H1 (cell line): ENCODE measurements at places on chromosomes 4 and X. TPM values are rescaled to one million over a fixed set of nuclear protein-coding genes. Genes with fewer than 3 reads are reported as not detected.

DNA sequence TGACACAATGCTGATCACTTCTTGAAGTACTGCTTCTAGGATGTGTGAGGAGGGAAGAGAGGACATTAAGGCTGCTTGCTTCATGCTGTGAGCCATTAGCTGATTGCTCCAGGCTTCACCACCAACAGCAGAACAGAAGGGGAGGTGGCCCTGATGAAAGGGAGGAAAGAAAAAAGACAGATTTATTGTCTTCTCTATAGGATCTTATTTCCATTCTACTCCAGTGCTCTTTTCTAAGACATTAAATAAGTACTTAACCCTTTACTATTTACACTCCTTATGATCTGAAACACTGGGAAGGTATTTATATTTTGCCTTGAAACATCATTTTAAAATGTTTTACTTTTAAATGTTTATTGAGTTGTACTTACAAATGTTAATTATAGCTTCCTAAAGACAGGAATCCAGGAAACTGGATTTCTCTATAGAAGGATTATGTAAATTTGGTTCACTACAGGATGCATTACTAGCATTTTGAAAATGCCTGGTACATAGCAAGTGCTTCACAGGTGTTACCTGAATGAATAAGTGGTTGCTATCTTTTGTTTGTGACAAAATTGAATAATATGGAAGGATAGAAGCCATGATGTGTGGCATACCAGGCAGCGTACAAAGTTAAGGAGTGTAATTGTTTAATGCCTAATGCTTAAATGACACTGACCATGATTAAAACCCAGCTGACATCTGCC lies 680.9 kb upstream of the ATOH1 start:
- no peaks in the 10 kb centered on the region for H3K36me3 ChIP-seq
- no peak for DNase-seq
- no peak overlapping the region for H3K4me3 ChIP-seq
- no peaks in the 10 kb centered on the region for H3K27me3 ChIP-seq
- peaks cover 14% of the 10 kb centered on the region for H3K4me1 ChIP-seq

The ELMOD2 gene
- polyA plus RNA-seq = 3.4 and 6.6 TPM in 2 replicates

DNA sequence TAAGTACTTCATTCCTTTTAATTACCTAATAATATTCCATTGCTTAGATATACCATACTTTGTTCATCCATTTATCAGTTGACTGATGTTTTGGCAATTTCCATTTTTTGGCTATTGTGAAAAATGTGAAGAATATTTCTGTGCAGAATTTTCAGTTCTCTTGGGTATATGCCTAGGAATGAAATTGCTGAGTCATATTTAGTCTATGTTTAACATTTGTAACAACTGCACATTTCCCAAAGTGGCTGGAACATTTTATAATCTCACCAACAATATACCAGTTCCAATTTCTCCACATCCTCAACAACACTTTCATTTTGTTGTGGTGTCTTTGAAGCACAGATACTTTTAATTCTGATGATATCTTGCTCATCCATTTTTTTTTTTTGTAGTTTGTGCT lies 215.5 kb downstream of the PDGFC start:
- H3K4me3 ChIP-seq = no peak overlapping the region
- H3K27ac ChIP-seq = no peak overlapping the region
- H3K27me3 ChIP-seq = no peaks in the 10 kb centered on the region
- DNase-seq = no peak
- H3K4me1 ChIP-seq = no peaks in the 10 kb centered on the region

The CXCL13 gene
- polyA plus RNA-seq = not detected in 2 replicates

GRCh38 chrX:57821703-57822387 lies 88.4 kb downstream of the ZXDA start:
- no peak overlapping the region for H3K4me3 ChIP-seq
- DNase-seq = no peak
- no peaks in the 10 kb centered on the region for H3K4me1 ChIP-seq
- H3K36me3 ChIP-seq = no peaks in the 10 kb centered on the region
- H3K27ac ChIP-seq = no peak overlapping the region

DNA sequence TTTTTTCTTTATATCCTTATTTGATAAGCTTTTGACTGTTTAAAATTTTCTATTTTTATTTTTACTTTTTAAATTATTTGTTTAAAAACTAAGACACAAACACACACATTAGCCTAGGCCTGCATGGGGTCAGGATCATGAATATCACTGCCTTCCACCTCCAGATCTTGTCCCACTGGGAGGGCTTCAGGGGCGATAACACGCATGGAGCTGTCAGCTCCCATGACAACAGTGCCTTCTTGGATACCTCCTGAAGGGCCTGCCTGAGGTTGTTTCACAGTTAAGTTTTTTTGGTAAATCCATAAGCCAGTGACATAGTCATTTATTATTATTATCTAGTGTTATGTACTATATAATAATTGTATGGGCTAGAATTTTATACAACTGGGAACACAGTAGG lies 85.4 kb upstream of the FAT1 start:
- DNase-seq = no peak
- no peaks in the 10 kb centered on the region for H3K4me1 ChIP-seq
- no peak overlapping the region for H3K4me3 ChIP-seq
- H3K36me3 ChIP-seq = no peaks in the 10 kb centered on the region
- no peak overlapping the region for H3K27ac ChIP-seq
- H3K27me3 ChIP-seq = no peaks in the 10 kb centered on the region

DNA sequence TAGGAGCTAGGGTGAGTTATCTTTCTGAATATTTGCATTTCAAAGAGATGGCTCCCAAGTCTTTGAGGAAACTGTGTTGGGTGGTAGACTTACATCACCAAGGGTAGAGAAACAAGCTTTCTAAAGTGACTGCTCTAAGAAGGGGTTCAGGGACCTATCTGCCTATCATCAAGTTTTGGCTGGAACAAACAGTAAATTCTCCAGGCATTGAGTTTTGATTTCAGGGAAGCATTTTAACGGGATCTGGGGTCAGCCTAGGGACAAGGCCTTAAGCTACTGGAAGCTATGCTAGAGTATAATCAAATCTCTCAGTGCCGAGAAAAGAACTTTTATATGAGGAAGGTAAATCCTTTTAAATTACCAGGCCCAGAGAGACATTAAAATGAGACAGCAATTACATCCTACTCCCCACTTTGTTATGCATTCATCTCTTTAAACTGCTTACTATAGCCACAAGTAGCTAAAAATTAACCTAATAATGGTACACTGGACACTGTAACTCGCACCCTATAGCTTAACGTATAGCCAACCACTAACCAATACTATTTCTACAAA lies 2.0 kb upstream of the NUDT9 start:
- H3K4me1 ChIP-seq = peaks cover 8% of the 10 kb centered on the region
- no peak overlapping the region for H3K27ac ChIP-seq
- H3K27me3 ChIP-seq = no peaks in the 10 kb centered on the region
- H3K4me3 ChIP-seq = no peak overlapping the region
- DNase-seq = no peak
- no peaks in the 10 kb centered on the region for H3K36me3 ChIP-seq

- no peak overlapping the region for H3K27ac ChIP-seq
- DNase-seq = no peak
- H3K36me3 ChIP-seq = no peaks in the 10 kb centered on the region
- H3K4me1 ChIP-seq = no peaks in the 10 kb centered on the region
Measured at GRCh38 chr4:145302725-145303124, 122.3 kb upstream of the OTUD4 start.

DNA sequence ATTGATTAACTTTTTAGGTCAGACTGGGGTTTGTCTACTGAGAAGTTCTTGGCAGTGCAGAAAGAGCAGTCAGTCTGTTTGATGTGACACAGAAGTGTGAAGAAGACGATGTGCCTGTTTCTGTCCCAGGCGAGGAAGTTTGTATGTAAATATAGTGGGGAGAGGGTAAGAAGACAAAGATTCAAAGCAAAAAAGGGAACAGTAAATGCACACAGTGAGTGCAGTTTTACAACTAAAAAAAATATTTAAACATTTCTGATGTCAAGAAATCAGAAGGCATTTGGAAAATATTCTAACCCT lies 264.9 kb downstream of the RAPGEF2 start:
- H3K27me3 ChIP-seq = no peaks in the 10 kb centered on the region
- H3K27ac ChIP-seq = no peak overlapping the region
- no peaks in the 10 kb centered on the region for H3K4me1 ChIP-seq
- no peak overlapping the region for H3K4me3 ChIP-seq
- no peak for DNase-seq

The CLGN gene
- polyA plus RNA-seq = 0.63 and 1.7 TPM in 2 replicates

- H3K4me3 ChIP-seq = no peak overlapping the region
- H3K4me1 ChIP-seq = no peaks in the 10 kb centered on the region
- H3K36me3 ChIP-seq = no peaks in the 10 kb centered on the region
- H3K27me3 ChIP-seq = no peaks in the 10 kb centered on the region
Measured at GRCh38 chr4:100391863-100392262, 126.0 kb downstream of the EMCN start.

GRCh38 chrX:120517936-120518335 lies 42.8 kb downstream of the CUL4B start:
- H3K27ac ChIP-seq = no peak overlapping the region
- H3K36me3 ChIP-seq = no peaks in the 10 kb centered on the region
- H3K27me3 ChIP-seq = no peaks in the 10 kb centered on the region
- H3K4me3 ChIP-seq = no peak overlapping the region
- no peaks in the 10 kb centered on the region for H3K4me1 ChIP-seq

The AVPR2 gene
- 0.08 and 0.09 TPM in 2 replicates for polyA plus RNA-seq
